ENCODE measurements at places on chromosomes 3 and 15.

DNA sequence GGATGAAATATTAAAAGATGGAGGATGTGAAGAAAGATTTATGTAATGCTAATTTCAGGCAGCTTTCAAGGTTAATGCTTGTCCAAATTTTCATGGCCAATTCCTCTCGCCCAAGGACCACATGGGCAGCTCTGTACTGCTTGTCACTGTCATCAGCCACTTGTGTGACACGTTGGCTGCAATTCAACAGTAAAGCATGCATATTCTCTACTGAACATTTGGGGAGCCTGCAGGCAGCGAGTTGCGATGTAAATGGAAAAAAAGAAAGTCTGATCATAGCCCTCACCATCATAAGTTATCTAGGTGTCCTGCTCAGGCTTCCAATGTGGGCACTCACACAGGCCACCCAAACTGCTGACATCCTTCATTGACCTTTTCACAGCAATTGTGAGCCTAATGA is 1026.8 kb upstream of the NR2F2 start:
- no peak for DNase-seq

DNA sequence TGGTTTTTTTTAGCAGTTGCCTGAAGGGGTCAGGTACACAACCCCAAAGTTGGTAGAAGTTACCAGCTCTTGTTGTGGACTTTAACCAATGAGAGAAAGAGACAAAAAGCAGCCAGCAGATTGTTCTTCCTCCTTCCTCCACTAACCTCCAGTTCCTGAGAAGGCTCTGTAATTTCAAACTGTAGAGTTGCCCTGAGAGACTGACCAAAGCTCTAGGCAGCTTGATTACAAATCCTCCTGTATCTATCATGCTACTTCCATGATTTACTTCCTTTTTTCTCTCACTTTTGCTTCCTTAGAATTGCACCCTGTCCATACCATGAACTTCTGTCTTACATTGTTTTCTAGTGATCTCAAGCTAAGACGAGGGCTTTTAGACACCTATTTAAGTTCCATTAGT is 29.2 kb downstream of the NSUN3 start:
- DNase-seq, result no peak

DNA sequence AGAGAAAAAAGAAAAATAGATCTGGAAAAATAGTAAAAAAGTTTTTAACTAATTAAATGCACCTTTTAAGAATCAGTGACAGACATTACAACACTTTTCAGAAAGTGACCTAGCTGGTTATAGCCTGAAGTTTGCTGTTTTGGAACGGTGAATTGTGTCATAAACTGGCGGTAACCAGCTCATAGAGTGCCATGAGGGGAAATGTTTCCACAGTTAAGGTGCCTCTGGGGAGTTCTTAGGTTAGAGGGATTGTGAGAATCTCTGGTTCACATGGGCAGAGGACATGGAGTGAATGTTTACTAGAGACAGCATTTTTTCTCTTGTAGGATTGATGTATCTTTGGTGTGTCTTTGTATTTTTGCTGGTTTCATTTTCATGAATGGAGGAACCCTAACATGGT is 2.8 kb downstream of the TBC1D23 start:
- DNase-seq, result no peak

- DNase-seq, result no peak
Observed at GRCh38 chr3:76063019-76063418, 277.7 kb upstream of the ZNF717 start.

DNA sequence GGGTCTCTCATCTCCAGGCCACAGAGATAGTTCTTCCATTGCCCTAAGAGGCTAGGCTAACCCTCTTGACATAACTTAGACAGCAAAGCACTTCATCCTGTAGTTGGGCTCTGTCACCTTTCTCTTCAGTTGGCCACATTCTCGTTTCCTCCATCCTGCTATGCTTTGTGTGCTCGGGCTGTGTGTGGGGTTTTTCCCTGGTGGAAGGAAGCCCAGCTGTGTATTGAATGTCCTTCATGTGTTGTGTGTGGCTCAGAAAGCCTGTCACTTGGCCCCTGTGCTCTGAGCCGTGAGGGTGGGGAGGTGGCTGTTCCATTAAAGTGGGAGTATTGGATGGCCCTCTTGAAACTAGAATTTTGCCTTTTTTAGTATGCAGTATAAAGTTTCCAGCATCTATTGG is 8.8 kb upstream of the EXOG start:
- no peak for DNase-seq

GRCh38 chr15:51348688-51349087 is 7.2 kb downstream of the GLDN start:
- no peak for DNase-seq

- no peak for DNase-seq
Observed at GRCh38 chr15:70503798-70504298, 259.5 kb downstream of the UACA start.

GRCh38 chr3:114092151-114093015 is 35.8 kb downstream of the QTRT2 start:
- no peak for DNase-seq

- no peak for DNase-seq
Observed at GRCh38 chr3:100205171-100205570, 55.6 kb upstream of the TBC1D23 start.

DNA sequence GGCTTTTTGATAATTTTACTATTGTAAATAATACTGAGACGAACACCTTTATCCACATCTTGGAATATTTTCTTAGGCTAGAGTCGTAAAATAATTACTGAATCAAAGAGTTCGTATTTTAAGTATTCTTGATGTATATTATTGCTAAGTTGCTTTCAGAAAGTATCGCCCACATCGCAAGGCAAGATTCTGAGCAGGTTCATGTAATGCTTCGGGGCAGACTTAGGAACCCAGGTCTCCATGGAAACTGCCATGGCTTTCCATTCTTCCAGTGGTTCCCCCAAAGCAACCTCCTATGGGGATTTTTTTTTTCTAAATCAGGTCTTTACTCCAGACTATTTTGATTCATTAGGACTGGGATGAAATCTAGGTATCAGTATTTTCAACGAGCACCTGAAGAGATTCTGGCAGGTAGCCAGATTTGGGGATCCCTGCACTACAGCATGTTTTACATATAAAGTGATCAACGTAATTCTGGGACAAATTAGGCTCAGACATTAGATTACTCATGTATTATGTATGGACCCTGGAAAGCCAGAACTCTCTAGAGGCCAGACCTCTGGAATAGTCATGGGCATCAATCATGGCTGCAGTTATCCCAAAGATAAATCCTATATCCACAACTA is 86.5 kb downstream of the B3GNT5 start:
- no peak for DNase-seq

DNA sequence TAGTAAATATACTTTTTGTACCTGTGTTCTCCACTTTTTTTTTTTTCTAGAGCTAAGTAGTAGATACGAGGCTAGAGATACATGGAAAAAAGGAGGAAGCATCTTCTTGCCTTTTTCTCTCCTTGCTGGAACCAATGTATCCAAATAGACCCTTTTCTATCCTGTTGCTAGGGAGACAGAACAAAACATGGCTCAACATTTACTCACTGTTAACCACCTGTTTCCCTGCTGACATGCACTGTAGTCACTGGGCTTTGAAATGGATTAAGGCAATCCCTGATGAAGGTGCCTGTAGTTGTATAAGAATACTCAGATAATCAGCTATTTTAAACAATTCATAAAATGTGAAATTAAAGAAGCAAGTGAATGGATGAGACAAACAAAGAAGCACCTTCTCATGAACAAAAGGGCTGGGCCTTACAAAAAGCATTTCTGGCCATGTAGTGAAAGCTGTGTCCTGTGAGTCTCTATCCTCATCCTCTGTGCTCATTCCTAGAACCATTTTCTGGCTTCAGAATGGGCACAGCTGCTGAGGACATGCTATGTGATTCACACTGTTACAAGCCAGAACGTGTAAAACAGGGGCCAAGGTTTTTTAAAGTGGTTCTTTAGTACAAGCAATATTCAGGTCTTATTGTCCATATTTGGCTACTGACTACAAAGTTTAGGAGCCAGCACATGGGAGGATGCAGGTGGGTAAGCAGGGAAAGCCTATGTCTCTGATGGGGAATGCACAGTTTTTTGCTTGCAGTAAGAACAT is 100.4 kb upstream of the NDN start:
- DNase-seq, result no peak

DNA sequence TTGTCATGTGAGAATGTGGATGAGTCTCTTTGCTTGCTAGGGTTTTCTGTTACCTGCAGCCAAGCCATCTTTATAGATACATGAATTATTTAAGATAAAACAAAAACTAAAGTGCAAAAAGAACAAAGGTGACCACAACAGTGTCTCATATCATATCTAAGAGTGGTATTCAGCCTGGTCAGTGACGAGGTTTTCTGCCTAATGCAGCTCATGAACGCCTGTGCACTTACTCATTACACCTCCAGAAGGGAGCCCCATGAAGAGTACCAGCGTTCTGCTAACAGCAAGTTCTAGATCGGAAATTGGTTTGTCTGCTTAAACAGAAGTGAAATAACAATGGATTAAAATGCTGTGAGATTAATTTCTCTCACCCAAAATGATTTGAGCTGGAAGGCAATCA is 19.2 kb downstream of the PXYLP1 start:
- DNase-seq, result no peak

GRCh38 chr15:80526556-80527340 is 122.6 kb downstream of the ARNT2 start:
- no peak for DNase-seq

GRCh38 chr3:70982700-70983140 is 600.8 kb downstream of the FOXP1 start:
- no peak for DNase-seq

DNA sequence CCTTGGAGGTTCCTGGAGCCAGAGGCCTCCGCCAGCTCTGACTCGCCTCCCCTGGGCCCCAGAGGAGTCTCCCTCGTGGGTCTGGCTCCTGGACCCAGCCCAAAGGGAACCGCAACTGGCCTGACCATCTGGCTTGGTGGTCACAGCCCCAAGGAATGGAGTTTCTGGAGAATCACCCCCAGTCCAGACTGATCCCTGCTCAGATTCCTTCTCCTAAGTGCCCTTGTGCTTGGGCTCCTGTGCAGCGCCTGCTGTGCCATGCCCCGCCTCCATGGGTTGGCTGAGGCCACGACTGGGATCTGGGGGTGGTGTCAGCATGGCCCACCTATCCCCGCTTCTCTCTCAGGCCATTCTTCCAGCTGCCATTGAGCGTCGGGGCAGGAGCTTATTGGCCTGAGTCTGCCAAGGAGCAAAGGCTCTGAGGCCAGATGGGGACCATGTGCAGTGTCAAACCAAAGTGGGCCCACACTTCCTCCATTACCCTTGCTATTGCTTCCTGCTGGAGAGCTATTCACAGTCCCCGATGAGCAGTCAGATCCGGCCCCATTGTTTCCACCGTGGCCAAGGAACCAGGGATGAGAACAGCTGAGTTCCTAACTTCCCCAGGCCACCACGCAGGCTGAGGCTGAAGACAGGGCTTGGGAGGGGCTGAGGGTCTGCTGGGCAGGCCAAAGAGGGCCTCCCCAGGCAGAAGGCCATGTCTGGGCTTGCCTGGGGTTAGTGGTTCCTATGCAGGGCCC is 19.0 kb downstream of the CSPG4 start:
- DNase-seq, result no peak

DNA sequence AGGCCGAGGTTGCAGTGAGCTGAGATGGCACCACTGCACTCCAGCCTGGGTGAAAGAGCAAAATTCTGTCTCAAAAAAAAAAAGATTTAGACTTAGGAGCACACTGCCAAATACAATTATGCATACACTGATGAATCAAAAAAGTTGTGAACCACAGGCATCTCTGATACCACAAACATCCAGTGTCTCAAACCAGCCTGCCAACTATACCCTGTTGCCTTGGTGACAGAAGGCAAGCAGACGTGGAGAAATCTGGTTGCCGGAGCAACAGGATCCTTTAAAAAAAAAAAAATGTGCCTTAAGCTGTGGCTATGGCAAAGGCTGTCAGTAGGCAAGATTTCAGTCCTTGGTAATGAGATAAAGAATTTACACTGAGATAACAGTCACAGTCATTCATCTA is 202.3 kb downstream of the NEK10 start:
- DNase-seq, result no peak

DNA sequence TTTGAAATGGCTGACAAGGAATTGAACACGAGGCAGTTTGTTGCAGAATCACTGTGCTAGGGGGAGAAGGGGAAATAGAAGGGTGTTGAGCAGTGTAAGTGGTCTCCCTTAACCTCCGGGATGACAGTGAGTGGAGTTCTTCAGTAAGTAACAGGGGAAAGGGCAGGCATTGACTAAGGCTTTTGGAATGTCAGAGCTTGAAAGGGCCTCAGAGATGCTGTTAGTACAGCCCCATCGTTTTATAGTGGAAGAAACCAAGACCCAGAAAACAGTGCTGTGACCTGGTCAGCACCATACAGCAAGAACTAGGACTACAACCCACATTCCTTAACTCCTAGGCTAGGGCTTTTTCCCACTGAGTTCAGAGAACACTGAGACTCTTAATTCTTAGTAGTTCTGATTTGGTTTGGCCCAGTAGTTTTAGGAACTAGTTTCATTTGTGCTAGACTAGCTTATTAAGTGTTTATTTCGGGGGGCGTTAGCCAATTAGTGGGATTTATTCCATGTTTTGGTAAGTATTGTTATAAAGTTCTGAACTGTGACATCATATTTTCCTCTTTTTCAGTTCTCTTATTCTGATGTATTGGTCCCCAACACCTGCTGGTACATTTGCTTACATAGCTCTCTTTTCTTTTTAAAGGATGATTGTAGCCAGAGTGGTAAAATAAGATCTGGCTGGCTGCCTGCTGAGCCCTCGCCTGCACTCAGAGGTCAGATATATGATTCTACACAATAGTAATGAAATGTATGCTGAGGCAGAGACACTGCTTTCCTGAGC is 34.2 kb downstream of the RAB11A start:
- DNase-seq, result no peak

GRCh38 chr3:13884851-13885703 is 5.2 kb upstream of the WNT7A start:
- peak; percentile 66 for DNase-seq

DNA sequence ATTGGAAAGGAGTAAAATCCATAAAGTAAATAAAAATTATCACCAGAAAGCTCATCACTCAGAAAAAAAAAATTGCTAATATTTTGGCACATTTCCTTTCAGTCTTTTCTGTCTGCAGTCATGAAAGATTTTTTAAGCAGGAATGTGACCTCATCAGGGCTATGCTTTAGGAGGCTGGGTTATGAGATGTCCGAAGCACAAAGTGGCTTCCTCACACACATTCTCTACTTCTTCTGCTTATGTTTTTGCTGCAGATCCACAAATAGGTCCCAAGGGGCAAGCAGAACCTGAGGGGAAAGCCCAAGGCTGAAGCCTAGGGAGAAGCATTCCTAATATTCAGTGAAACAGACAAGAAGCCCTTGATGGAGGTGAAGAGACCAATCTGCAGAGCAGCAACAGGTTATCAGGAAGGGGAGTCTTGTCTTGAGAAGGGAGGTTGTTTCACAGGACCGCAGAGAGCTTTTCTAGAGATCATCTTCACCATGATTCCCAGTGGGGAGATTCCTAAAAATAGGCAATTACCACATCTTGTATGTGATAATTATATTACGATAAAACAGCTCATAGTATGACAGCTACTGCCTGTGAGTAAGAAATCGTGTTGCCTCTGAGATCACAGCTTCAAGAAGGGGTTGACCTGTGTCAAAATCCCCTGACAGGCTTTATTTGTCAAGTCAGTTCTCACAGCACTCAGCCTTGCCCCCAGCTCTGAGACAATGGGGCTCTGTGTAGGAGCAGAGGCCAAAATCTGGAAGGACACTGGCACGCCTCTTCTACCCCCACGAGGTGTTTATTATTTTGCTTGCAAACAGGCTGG is 60.5 kb downstream of the IGF2BP2 start:
- no peak for DNase-seq

- DNase-seq, result no peak
Observed at GRCh38 chr3:58924578-58924977, 125.2 kb downstream of the CFAP20DC start.

GRCh38 chr15:67512140-67512539 is 8.8 kb upstream of the C15orf61 start:
- DNase-seq, result no peak

GRCh38 chr3:155164306-155164705 is 84.2 kb downstream of the MME start:
- DNase-seq, result no peak

Measured in effector memory CD8-positive, alpha-beta T cell (primary cell).